ENCODE measurements at places on chromosomes 4 and X.

- no peak for DNase-seq
Observed at GRCh38 chr4:163949976-163950601, 455.6 kb downstream of the TMA16 start.

GRCh38 chrX:150693725-150694574 lies 754 bp downstream of the MTMR1 start:
- DNase-seq: peak; percentile 46

- no peak for DNase-seq
Observed at GRCh38 chrX:56233682-56234081, 1.5 kb downstream of the KLF8 start.

DNA sequence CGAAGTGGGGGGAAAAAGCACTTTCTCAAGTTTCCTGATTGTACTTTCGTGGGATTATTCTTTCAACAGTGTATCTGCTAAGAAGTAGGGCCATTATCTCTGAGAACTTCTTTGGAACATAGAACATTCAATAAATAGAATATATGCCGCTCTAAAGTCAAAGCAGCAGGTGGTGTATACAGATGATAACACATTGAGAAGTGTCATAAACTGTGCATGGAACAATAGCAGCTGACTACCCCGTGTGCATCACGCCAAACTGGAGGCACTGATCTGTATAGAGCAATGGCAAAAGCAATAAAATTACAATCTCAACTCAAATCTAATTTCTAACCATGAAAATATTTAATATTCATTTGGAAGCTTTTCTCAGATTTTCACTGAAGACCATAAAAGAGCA lies 175.3 kb downstream of the DCTD start:
- DNase-seq: no peak

DNA sequence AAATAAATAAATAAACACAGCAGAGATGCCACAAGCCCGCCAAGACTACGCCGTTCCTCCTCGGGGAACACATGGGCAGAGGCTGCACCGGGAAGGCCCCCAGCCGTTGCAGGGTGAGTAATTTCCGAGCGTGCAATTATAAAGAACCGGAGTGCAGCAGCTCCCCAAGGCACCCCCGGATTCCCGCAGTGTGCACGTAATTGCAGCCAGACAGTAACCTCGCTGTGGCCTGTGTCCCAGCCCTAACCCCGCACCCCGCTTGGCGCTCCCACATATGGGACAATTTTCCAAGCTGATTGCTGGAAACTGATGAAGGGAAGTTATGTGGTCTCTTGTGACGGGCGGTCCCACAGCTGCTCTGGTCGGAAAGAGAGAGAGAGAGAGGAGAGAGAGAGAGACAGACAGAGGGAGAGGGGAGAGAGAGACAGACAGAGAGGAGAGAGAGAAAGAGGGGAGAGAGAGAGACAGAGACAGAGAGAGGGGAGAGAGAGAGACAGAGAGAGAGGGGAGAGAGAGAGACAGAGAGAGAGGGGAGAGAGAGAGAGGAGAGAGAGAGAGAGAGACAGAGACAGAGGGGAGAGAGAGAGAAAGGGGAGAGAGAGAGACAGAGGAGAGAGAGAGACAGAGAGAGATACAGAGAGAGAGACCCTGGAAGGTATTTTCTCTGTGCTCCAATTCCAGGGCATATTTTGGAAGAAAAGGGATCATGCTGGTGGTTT lies 275.4 kb downstream of the SHOX start:
- DNase-seq: no peak

GRCh38 chrX:22742174-22742573 lies 257.6 kb upstream of the DDX53 start:
- DNase-seq: no peak

Measured in stimulated activated CD8-positive, alpha-beta memory T cell treated with anti-CD3 and anti-CD28 coated beads, Interleukin-2, amount 100 ng/mL, for 1 hour (primary cell).